ENCODE measurements at places on chromosomes 16 and 17.

DNA sequence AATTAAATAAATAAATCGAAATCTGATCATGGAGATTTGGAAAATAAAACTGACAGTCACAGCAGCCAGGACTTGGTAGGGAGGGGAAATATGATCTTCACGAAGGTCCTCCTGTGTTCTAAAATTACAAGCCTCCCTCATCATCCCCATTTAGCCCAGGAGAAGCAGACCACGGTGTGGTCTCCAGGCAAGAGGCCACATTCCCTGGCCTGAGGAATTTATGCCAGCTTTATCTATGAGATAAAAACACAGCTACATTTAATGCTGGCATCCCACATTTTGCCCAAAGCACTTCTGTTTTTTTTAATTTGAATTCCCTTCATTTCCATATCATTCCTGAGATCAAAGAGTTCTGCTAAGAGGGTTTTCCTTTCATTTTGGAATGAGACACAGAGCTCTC lies 43.2 kb downstream of the ABCC12 start:
- DNase-seq, result no peak

GRCh38 chr16:65116818-65117430 lies 4.9 kb downstream of the CDH11 start:
- DNase-seq, result no peak

GRCh38 chr16:23081675-23082119 lies 67.6 kb downstream of the USP31 start:
- DNase-seq, result no peak

GRCh38 chr17:9146064-9146463 lies 124.8 kb downstream of the NTN1 start:
- no peak for DNase-seq

GRCh38 chr17:68514831-68515635 lies 2.8 kb downstream of the PRKAR1A start:
- no peak for DNase-seq

DNA sequence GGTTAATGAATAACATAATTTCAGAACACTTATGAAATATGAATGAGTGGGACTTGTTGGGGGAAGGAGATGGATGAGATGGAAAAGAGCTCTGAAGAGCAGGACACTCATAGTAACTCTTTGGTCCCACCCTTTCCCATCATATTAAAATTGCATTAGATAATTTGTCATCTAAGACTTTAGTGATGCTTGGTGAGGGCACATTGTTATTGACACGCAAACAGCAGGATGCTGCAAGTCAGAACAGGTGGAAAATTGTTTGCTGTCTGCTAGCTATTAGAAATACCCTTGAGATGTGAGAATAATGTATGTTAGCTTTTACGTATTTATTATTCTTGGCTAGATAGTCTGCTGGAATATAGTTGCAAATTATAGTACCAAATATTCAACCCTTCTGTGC lies 75.7 kb downstream of the TANC2 start:
- no peak for DNase-seq

GRCh38 chr16:566475-567372 lies at the start of gene NHLRC4:
NHLRC4 (plus strand) TSS chr16:567005; CDS start chr16:568048, 1,043 bp downstream.
- DNase-seq, result peak; percentile 25

DNA sequence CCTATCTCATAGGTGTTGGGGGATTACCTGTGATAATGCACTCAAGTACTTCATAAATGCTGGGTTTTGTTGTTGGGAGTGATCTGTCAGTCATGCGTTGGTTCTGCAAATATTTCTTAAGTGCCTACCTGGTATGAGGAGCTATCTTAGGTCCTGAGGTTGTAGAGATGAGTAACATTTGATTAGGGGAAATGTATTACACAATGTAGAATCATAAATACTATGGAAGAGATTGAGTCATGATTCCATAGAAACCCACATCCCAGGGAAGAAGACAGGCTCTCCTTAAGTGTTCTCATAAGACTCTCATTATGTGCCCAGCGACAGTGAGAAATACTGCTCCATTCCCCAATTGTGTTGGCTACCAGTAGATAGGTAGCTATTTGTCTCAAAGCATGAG lies 240.1 kb downstream of the FTO start:
- no peak for DNase-seq

DNA sequence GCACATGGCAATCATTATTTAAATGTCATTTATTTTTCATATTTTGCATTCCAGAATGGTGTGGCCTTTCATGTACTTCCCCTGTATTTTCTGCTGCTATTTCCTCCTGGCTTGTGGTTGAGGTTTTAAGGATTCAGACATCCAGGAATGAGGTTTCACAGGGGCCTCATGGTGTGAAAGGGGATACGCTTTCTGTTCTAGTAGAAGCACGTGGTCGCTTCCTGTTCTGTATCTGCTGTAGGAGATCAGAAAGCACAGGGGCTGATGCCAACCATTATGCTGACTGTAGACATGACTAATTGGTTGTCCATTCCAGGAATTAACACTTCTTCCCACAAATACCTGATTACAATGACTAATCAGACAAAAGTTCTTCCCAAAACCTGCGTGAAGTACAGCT lies 405.9 kb downstream of the SHISA9 start:
- DNase-seq, result no peak

DNA sequence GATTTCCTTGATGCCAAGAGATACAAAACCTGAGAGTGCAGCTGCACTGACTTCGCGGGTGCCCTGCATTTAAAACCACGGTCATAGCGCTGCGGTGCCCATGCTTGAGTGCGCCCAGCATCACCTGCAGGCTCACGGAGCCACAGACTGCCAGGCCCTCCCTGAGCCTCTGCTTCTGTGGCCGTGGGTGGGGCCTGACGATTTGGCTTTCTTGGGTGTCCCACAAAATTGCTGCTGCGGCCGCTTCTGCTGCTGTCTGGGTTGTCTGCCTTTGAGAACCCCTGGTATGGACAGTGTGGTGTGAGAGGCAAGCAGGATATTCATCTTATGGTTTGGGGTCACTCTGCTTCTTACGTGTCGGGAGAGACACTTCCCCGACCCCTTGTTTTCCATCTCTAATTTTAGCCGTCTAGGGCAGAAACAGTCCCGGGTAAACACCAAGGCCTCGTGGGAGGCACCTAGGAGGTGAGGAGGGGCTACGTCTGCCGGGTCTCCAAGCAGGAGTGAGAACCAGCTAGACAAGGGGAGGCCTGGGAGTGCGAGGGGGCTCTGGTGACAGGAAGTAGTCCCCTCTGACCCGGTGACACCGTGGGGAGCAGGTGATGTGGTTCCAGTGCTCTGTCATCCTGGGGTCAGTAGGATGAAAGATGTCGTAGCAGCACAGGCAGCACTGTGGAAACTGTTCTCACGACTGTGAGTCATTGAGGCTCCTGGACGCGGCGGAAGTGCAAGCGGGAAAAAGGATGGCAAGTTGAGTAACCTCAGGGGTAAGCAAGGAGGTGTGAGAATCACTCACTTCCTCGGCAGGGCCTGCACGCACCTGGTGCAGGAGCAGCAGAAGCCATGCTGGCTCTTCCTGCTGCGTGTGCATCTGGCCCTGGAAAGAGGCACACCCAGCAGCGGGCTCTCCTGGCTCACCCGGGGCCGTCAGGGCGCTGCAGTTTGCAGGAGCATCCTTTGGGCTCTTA lies 176.3 kb downstream of the RPTOR start:
- peak; percentile 42 for DNase-seq

Measured in T-helper 17 cell (primary cell).